Tibial artery (tissue), 4 donors: ENCODE measurements at places on chromosomes 12 and 14.

DNA sequence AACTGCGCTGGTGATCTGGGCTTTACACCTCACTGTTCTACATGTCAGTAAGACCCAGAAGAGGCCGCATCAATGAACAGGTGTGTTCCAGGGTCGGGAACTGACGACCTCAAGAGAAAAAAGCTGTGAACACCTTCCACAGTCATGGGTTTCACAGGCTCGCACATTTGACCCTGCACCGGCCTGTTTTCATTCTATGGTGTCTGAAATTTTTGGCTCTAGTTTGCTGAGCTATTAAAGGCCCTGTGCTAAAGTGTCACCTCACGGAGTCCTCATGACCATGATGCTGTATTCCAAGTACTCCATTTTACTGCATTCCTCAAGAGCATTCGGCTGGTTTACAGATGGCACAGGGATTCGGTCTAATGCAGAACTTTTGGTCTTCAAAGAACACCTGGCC is 78.9 kb downstream of the KDM2B start:
- no peak for DNase-seq
- no peaks in the 10 kb centered on the region for H3K4me1 ChIP-seq
- H3K27ac ChIP-seq: no peak overlapping the region
- H3K27me3 ChIP-seq: no peaks in the 10 kb centered on the region
- peaks cover 5% of the 10 kb centered on the region for H3K36me3 ChIP-seq

GRCh38 chr14:95440496-95440895 is 76.0 kb downstream of the SYNE3 start:
- no peak for DNase-seq
- peaks cover 42% of the 10 kb centered on the region for H3K36me3 ChIP-seq
- no peak overlapping the region for H3K4me3 ChIP-seq
- no peaks in the 10 kb centered on the region for H3K27me3 ChIP-seq

- H3K36me3 ChIP-seq: no peaks in the 10 kb centered on the region
- peaks cover 36% of the 10 kb centered on the region for H3K4me1 ChIP-seq
- no peak for DNase-seq
- peak overlapping the region; percentile 72 for H3K27ac ChIP-seq
- H3K4me3 ChIP-seq: no peak overlapping the region
These were observed 104.3 kb upstream of the DACT1 start for GRCh38 chr14:58533446-58533845.

DNA sequence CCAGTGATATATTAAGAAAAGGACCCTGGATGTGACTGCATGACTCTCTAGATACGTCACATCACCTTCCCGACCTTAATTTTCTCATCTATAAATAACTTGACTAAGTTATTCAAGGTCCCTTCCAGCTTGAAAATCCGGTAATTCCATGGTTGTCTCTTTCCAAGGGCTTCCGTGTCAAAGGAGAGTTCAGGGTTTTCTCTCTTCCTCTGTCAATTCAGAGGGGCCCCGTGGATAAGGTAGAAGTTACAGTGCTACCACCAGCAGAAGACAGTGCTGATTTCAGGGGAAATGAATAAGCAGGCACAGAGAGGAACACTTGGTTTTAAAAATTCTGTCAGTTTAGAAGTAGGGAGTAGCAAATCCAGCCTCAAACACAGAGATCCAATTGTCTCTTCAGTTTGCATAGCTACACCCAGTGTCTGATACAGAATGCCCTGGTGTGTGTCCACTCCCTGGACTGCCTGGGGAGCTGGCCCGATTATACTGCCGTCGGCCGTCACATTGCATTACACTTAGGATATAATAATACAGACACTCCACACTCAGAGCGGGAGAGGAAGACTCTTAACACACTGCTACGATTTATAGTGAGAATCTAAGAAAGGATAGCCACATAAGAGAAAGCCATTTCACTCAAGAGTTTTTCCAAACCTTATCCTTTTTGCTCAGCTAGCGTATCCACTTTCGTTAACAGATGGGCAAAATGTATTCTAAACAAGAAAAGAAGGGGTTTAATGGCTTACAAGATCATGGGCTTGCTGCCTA is 54.7 kb upstream of the GTF2A1 start:
- H3K36me3 ChIP-seq: no peaks in the 10 kb centered on the region
- no peak overlapping the region for H3K4me3 ChIP-seq
- peaks cover 4% of the 10 kb centered on the region for H3K27me3 ChIP-seq
- no peak for DNase-seq
- no peaks in the 10 kb centered on the region for H3K4me1 ChIP-seq
- no peak overlapping the region for H3K27ac ChIP-seq

DNA sequence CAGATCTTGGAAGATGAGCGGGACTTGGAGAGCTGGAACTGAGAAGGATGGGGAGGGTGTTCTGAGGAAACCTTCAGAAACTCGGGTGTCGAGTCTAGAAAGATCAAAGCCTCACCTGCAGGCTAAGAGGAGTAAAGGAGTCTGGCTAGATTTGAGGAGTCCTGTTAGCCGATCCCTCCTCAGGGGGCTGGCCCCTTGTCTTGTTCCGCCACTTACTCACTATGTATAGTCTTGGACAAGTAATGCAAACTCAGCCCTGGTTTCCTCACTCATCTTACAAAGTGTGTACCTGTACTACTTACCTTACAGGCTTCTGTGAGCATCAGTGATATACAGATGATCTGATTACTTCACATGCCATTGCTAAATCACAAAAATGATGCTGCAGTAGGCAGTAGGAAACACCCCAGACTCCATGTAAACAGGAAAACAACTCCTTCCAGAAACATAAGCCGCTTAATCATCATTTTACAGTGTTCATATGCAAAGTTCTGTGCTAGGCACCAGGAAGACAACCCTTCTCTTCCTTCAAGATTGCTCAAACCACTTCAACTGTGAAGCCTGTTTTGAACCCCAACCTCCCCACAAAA is 2.0 kb upstream of the SPTLC2 start:
- H3K4me1 ChIP-seq: no peaks in the 10 kb centered on the region
- H3K4me3 ChIP-seq: no peak overlapping the region
- no peak for DNase-seq
- no peaks in the 10 kb centered on the region for H3K36me3 ChIP-seq
- H3K27me3 ChIP-seq: no peaks in the 10 kb centered on the region

DNA sequence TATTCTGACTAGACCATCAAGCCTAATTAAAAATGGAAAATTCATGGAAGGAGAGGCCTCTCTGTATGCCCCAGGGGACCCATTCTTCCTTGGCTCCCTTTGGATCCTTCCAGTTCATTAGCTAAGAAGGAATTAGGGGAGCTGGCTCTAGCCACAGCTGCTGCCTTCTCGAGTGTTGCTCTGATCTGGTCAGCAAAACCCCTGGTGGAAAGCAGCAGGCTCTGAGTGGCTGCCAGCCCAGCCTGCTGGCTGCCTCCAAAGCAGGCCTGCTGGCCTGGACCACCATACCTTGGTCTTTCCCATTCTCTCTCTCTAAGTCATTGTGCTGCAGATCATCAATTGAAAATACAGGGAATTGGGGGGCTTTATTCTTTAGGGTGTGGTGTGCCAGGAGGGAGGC is 29.0 kb upstream of the AKAP6 start:
- H3K4me1 ChIP-seq: no peaks in the 10 kb centered on the region
- no peak overlapping the region for H3K27ac ChIP-seq

- no peaks in the 10 kb centered on the region for H3K36me3 ChIP-seq
- H3K27me3 ChIP-seq: no peaks in the 10 kb centered on the region
- H3K4me1 ChIP-seq: no peaks in the 10 kb centered on the region
These were observed 481.4 kb downstream of the MDGA2 start for GRCh38 chr14:47194055-47194454.

DNA sequence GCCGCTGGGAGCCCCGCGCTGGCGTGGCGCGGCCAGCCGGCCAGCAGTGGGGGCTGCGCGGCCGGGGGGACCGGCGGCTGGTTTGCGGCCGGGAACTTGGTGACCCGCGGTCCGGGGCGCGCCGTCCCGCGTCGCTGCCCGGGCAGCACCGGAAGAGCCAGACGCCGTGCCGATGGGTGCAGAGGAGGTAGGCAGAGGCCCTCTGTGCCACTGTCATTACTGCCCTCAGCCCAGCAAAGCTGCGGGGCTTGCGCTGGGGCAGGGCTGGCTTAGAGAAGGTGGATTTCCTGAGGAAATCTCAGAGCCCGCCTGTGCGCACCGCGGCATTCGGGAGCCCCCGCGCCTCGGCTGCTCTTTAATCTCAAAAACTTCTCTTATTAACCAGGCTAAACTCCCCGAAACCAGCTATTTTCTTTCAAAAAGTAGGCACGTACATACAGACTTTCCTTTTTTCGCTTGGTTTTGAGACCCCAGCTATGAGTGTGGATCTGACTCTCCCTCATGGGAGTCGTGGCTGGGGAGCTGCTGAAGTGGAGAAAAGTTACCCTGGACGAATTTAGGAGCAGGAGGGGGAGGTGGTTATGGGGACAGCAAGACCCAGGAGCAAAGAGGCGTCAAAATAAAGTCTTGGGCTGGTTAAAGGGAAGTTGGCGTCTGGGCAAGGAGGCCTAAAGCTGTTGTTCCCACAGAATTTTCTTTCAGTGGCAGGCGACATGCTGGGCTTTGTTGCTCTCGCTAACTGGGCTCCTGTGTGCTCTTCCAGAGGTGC is 802 bp downstream of the SUSD6 start:
- no peaks in the 10 kb centered on the region for H3K27me3 ChIP-seq
- no peaks in the 10 kb centered on the region for H3K36me3 ChIP-seq
- peak overlapping the region; percentile 92 for H3K27ac ChIP-seq
- peaks cover 59% of the 10 kb centered on the region for H3K4me1 ChIP-seq
- peak overlapping the region; percentile 83 for H3K4me3 ChIP-seq

GRCh38 chr12:3580094-3580749 is 89.2 kb downstream of the PRMT8 start:
- no peaks in the 10 kb centered on the region for H3K4me1 ChIP-seq
- DNase-seq: no peak
- no peak overlapping the region for H3K4me3 ChIP-seq

- H3K27ac ChIP-seq: no peak overlapping the region
- DNase-seq: no peak
- no peaks in the 10 kb centered on the region for H3K4me1 ChIP-seq
- no peaks in the 10 kb centered on the region for H3K27me3 ChIP-seq
- H3K36me3 ChIP-seq: no peaks in the 10 kb centered on the region
These were observed 42.6 kb downstream of the TRAF3 start for GRCh38 chr14:102819747-102820330.

GRCh38 chr12:82754856-82755255 is 68.2 kb downstream of the TMTC2 start:
- no peaks in the 10 kb centered on the region for H3K27me3 ChIP-seq
- no peak for DNase-seq
- H3K4me3 ChIP-seq: no peak overlapping the region
- no peaks in the 10 kb centered on the region for H3K36me3 ChIP-seq
- H3K4me1 ChIP-seq: no peaks in the 10 kb centered on the region

DNA sequence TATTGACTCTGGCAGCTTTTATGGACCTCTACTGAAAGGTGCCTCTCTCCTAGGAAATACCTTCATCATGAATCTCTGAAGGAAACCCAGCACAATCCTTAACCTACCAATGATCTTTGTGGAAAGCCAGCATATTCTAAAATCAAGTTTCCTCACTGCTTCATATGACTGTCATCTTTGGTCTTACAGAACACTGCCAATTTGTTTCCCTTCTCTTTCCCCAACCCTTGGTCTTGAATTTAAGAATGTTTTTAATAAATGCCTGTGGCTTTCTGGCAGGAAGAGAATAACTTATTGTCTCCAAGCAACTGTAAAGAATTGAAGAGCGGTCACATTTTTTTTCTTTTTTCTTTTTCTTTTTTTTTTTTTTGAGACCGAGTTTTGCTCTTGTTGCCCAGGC is 427.6 kb downstream of the IPO8 start:
- no peaks in the 10 kb centered on the region for H3K36me3 ChIP-seq
- no peaks in the 10 kb centered on the region for H3K27me3 ChIP-seq
- no peak overlapping the region for H3K27ac ChIP-seq

DNA sequence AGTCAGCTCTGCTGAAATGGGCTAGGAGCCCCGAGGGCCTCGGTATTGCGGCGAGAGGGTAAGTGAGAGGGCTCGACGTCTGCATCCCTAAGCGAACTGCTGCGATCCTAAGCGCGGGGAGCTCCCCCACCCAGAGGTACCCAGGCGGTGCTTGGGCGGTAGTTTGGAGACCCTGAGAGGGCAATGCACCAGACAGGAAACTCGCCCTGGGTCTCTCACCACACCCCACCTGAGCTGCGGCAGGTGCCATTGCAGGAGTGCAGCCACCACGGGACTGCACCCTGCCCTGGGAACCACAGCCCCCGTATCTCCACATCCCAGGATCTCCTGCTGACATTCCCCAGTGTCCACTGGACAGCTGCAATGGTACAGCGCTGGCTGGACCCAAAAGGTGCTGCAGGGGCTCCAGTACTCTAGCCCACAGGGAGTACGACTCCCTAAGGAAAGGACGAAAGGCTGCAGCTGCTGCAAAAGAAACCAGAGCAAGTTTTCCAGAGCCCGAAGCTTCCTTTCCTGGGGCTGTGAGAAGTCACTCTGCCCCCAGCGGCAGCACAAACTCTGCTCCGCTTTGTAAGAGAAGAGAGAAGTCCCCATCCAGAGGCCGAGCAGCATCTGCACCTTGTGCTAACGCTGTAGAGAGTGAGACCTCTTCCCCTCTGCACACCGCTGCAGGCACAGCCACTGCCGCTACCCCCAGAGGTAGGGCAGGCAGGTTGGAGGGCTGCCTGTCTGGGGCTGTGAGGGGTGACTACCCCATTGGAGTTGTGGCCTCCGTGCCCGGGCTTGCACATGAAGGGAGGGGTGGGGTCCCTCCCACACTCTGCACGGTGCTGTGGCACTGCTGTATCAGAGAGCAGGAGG is 31.1 kb upstream of the MON2 start:
- peak overlapping the region; percentile 49 for H3K4me3 ChIP-seq
- DNase-seq: peak; percentile 59
- no peaks in the 10 kb centered on the region for H3K36me3 ChIP-seq

- H3K27me3 ChIP-seq: no peaks in the 10 kb centered on the region
- H3K36me3 ChIP-seq: no peaks in the 10 kb centered on the region
- peaks cover 95% of the 10 kb centered on the region for H3K4me1 ChIP-seq
- H3K27ac ChIP-seq: peak overlapping the region; percentile 91
- peak overlapping the region; percentile 56 for H3K4me3 ChIP-seq
- DNase-seq: peak; percentile 85
These were observed 7.9 kb downstream of the HDAC7 start for GRCh38 chr12:47811581-47812484.

- H3K4me3 ChIP-seq: no peak overlapping the region
- no peaks in the 10 kb centered on the region for H3K4me1 ChIP-seq
- no peak overlapping the region for H3K27ac ChIP-seq
- H3K36me3 ChIP-seq: peaks cover 7% of the 10 kb centered on the region
These were observed 110.2 kb downstream of the KTN1 start for GRCh38 chr14:55689981-55690871.

- H3K27me3 ChIP-seq: no peaks in the 10 kb centered on the region
- no peak overlapping the region for H3K27ac ChIP-seq
- no peaks in the 10 kb centered on the region for H3K4me1 ChIP-seq
- H3K4me3 ChIP-seq: no peak overlapping the region
These were observed 93.5 kb downstream of the PLEKHA5 start for GRCh38 chr12:19223018-19223417.

DNA sequence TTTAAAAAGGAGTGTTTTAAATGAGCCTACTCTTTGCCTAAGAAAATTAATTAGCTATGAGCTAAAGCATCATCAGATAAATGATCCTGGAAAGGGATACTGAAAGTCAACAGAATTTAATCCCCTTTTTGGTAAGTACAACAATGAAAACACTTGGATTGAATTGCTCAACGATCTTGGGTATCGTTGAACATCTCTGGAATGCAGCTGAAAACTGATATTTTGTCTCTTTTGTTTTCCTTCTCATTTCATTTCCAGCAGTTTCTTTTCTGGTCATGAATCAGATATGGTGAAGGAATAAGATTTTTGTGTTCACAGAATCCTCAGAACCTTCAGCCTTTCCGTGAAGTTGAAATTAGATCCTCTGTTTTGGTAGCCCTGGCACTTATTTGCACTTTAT is 771.2 kb downstream of the FSCB start:
- no peaks in the 10 kb centered on the region for H3K4me1 ChIP-seq
- H3K4me3 ChIP-seq: no peak overlapping the region
- no peak overlapping the region for H3K27ac ChIP-seq
- H3K27me3 ChIP-seq: no peaks in the 10 kb centered on the region
